Effector memory CD8-positive, alpha-beta T cell (primary cell): ENCODE measurements at places on chromosomes 2 and 18.

DNA sequence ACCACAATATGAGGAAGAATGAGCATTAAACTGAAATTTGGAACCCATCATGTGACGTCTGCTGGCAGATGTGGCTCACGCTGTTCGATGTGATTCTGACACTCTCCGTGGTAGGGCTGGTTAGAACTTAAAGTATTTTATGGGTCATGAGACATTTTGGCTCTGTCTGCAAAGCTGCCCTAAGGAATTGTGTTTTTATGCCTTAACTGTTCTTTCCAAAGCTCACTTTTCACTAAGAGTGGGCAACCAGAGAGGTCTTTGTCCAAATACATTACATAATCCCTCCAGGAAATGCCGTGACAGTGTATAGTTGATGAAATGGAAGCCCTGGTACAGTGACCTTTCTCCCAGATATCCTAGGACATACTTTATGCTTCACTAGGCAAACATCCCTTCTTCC lies 119.1 kb downstream of the AQP4 start:
- no peaks in the 10 kb centered on the region for H3K27me3 ChIP-seq
- DNase-seq: no peak
- H3K27ac ChIP-seq: no peak overlapping the region
- peaks cover 4% of the 10 kb centered on the region for H3K36me3 ChIP-seq

- H3K4me1 ChIP-seq: no peaks in the 10 kb centered on the region
- H3K27ac ChIP-seq: no peak overlapping the region
- no peaks in the 10 kb centered on the region for H3K27me3 ChIP-seq
- DNase-seq: no peak
- no peak overlapping the region for H3K4me3 ChIP-seq
Observed at GRCh38 chr2:178882666-178883440, 75.6 kb upstream of the TTN start.

DNA sequence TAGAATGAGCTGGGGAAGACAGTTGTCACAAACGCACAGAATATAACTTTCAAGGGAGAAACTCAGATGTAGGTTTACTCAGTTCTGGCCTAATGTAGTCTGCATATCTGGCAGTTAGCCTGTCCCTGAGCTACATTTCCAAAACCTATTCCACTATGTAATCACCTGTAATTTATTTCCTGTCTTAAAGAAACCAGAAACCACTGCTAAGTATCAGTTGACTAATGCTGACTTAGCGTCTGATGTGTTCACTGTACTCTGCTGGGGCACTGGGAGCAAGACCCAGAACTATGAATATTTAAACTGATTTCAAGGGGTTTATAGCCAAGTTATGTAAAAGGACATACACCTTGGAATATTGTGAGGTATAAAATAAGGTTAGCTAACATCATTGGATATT lies 1995.2 kb upstream of the PIK3C3 start:
- H3K27ac ChIP-seq: no peak overlapping the region
- no peak overlapping the region for H3K4me3 ChIP-seq
- no peak for DNase-seq

DNA sequence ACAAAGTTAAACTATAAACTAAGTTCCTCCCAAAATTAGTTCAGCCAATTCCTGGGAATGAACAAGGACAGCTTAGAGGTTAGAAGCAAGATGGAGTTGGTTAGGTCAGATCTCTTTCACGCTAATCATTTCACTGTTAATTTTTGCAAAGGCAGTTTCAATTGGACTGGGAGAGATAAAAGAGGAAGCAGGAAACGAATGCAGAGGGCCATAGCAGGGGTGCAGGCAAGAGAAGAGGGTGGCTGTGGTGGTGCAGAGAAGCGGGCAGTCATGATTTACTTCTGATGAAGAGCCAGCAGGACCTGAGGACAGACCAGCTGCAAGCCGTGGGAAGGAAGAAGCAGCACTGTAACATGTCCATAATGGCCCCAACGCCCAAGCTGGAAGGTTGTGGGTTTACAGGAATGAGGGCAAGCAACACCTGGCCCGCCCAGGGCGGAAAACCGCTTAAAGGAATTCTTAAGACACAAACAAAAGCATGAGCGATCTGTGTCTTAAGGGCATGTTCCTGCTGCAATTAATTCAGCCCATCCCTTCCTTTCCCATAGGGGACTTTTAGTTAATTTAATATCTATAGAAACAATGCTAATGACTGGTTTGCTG lies 4.1 kb upstream of the RMP24 start:
- H3K36me3 ChIP-seq: peaks cover 24% of the 10 kb centered on the region
- H3K4me3 ChIP-seq: no peak overlapping the region
- DNase-seq: no peak
- no peaks in the 10 kb centered on the region for H3K27me3 ChIP-seq
- H3K4me1 ChIP-seq: peaks cover 29% of the 10 kb centered on the region

DNA sequence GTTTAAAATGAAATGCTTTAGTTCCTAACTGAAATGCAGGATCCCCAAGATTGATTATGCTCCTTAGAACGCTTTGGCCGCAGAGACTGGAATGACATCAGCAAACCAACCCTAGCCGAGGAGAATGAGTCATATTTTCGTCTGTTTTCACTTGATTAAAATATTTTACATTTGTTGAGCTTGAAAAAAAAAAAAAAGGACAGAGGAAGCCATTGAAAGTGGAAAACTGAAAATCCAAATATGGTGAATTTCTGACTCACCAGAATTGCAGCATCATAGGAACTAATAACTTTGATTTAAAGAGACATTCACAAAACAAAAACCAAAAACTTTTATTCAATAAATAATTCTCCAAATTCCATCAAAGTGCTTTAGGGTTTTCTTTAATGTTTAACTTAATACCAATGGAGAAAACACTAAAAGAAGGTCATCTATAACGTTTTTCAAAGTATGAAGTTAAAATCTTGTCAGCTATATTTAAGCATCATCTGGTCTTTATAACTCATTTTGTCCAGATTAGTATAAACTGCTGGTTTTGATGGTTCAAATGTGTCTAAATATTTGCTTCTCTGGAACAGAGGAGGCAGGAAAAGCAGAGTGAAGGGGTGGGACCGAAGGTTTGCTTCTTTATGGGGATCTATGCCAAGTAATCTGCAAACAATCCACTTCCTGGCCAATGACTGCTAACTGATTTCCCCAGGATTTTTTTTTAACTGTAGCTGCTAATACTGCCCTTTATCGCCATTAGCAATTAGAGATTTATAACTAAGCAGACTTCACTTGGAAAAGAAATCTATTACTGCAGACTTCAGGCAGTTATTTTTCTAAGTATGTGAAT lies 30.9 kb upstream of the COL5A2 start:
- no peaks in the 10 kb centered on the region for H3K27me3 ChIP-seq
- no peak for DNase-seq
- no peaks in the 10 kb centered on the region for H3K36me3 ChIP-seq
- H3K4me3 ChIP-seq: no peak overlapping the region
- no peak overlapping the region for H3K27ac ChIP-seq
- H3K4me1 ChIP-seq: no peaks in the 10 kb centered on the region

GRCh38 chr2:228600265-228600664 lies 418.8 kb upstream of the SPHKAP start:
- DNase-seq: no peak
- H3K27ac ChIP-seq: no peak overlapping the region
- H3K4me1 ChIP-seq: no peaks in the 10 kb centered on the region
- no peaks in the 10 kb centered on the region for H3K36me3 ChIP-seq
- H3K27me3 ChIP-seq: no peaks in the 10 kb centered on the region

- H3K36me3 ChIP-seq: no peaks in the 10 kb centered on the region
- no peak overlapping the region for H3K4me3 ChIP-seq
- DNase-seq: no peak
- peaks cover 13% of the 10 kb centered on the region for H3K27me3 ChIP-seq
Observed at GRCh38 chr18:63867368-63868125, 20.0 kb upstream of the SERPINB2 start.

DNA sequence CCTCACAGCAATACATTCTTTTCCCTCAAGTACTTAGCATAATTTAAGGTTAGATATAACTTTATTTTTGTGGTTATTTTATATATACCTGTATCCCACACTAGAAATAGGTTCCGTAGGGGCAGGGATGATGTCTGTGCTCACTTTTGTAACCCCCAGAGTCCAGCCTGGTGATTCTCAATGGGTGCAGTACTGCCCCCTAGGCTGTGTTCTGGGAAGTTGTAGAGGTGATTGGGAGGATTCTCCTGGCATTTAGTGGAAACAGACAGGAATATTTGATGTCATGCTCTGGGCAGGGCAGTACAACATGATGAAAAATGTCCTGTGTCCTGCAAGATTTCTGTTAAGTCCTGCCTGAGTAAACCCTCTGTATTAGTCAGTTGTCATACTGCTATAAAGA lies 333.3 kb downstream of the PLCL1 start:
- H3K36me3 ChIP-seq: no peaks in the 10 kb centered on the region
- no peak overlapping the region for H3K4me3 ChIP-seq
- no peak for DNase-seq
- H3K4me1 ChIP-seq: no peaks in the 10 kb centered on the region
- H3K27ac ChIP-seq: no peak overlapping the region
- no peaks in the 10 kb centered on the region for H3K27me3 ChIP-seq

DNA sequence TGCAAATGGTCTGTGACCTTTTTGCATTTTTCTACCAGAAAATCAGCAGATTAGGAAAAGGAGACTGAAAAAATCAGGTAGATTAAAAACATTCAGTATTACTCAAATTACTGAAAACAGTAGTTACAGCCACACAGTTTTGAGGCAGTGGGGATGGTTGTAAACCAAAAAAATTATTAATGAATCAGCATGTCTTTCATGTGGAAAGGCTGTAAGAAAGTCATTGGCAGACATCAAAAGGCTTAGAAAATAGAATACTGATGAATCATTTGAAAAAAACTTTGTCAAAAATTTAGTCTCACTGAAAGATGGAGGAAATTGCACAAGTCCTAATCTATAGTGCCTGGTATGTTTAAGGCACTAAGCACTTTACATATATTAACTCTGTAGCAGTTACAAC lies 133.9 kb upstream of the GCFC2 start:
- no peak overlapping the region for H3K27ac ChIP-seq
- no peaks in the 10 kb centered on the region for H3K36me3 ChIP-seq
- no peak for DNase-seq
- no peak overlapping the region for H3K4me3 ChIP-seq

DNA sequence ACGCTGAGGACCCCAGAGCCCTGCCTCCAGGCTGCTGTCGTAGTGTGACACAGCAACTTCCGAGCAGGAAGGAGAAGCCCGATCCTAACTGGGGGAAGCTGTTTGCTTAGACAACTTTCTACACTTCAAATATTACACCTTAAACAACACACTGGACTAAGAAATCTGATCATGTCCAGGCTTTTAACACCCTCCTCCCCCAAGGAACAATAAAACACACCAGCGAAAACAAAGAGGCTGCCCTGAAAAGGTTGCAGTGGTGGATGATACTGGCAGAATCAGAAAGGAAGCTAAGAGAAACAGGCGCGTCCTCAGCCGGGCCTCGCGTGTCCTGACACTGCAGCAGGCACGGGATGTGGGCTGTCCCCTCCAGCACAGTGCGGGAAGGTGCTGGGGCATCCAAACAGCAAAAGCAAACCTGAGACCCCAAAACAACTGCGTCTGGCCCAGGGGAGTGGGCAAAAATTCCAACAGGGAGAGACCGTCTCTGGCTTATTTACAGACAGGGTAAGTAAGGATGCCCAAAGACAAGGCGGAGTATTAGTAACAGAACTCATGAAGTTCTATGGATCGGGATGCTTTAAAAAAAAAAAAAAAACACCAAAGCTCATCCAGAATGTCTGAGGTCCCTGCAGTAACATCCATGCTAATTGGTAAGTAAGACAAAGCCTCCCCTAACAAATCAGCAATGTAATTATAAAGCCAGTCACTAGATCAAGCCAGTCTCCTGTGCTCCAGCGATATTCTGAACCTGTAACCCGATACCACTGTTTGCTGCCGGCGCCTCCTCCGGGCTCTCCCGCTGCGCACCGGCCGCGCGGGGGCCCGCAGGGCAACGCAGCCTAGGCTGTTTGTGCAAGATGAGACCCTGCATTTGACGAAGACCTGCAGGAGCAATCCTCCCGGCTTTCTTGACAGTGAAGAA lies 9.0 kb downstream of the SERTAD2 start:
- peak; percentile 26 for DNase-seq
- peaks cover 8% of the 10 kb centered on the region for H3K36me3 ChIP-seq
- H3K4me3 ChIP-seq: peak overlapping the region; percentile 86
- H3K27me3 ChIP-seq: no peaks in the 10 kb centered on the region

DNA sequence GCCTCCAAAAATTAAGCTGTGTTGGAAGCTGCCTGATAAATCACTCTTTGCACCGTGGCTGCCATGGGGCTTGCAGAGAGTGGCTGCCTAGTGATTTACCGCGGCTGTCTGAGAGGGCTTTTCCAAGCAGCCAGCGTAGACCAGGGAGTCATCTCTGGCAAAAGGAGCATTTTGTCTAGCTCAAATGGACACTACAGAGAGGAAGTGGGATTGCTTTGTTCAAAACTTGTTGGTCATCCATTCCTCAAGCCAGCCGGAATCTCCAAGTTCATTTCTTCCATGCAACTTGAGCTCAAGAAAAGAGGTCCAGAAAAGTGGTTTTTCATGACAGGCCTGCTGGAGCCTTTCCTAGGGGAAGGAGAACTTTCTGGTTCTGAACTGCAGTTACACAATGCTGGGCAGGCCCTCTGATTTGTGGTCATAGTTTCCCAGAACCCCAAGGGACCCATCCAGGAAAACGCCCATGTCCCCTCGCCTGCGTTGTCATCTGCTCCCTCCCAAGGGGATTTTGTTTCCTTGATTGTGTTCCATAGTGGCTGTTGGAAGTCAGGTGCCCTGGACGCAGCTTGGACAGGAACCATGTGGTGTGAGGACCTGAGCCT lies 108.1 kb downstream of the TRIB2 start:
- H3K27me3 ChIP-seq: peaks cover 12% of the 10 kb centered on the region
- no peak for DNase-seq
- H3K4me1 ChIP-seq: no peaks in the 10 kb centered on the region
- H3K27ac ChIP-seq: no peak overlapping the region
- H3K36me3 ChIP-seq: no peaks in the 10 kb centered on the region

DNA sequence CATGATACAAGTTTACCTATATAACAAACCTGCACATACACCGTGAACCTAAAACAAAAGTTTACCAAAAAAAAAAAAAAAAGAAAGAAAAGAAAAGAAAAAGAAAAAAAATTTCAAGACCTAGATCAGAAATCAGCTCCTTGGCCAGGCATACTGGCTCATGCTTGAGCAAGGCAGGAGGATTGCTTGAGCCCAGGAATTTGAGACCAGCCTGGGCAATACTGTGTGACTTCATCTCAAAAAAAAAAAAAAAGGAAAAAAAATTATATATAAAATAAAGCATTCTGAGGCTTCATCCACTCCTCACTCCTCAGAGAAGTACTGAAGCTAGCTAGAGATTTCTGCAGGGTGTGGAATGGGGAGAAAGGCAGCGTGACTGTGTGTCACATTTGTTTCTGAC lies 11.8 kb upstream of the PROC start:
- H3K27me3 ChIP-seq: peaks cover 30% of the 10 kb centered on the region
- peaks cover 4% of the 10 kb centered on the region for H3K36me3 ChIP-seq
- peak overlapping the region; percentile 52 for H3K4me3 ChIP-seq
- H3K4me1 ChIP-seq: peaks cover 10% of the 10 kb centered on the region
- no peak for DNase-seq

GRCh38 chr2:220708366-220708765 lies 863.7 kb downstream of the EPHA4 start:
- DNase-seq: no peak
- H3K4me1 ChIP-seq: no peaks in the 10 kb centered on the region
- peaks cover 34% of the 10 kb centered on the region for H3K27me3 ChIP-seq
- no peaks in the 10 kb centered on the region for H3K36me3 ChIP-seq
- no peak overlapping the region for H3K27ac ChIP-seq

- no peak overlapping the region for H3K4me3 ChIP-seq
- H3K36me3 ChIP-seq: no peaks in the 10 kb centered on the region
- H3K27me3 ChIP-seq: no peaks in the 10 kb centered on the region
Observed at GRCh38 chr2:163919717-163920116, 183.9 kb upstream of the FIGN start.

GRCh38 chr2:96788442-96789244 lies 27.4 kb upstream of the CNNM3 start:
- H3K4me3 ChIP-seq: no peak overlapping the region
- no peak for DNase-seq
- peak overlapping the region; percentile 68 for H3K27ac ChIP-seq
- H3K36me3 ChIP-seq: peaks cover 11% of the 10 kb centered on the region
